ENCODE measurements at places on chromosomes 11 and 22.

GRCh38 chr11:128388206-128388815 is 199.0 kb downstream of the ETS1 start:
- DNase-seq = no peak

- no peak for DNase-seq
Observed at GRCh38 chr11:113090716-113091480, 129.7 kb downstream of the NCAM1 start.

- DNase-seq = no peak
Observed at GRCh38 chr11:111455291-111456085, 56.7 kb downstream of the BTG4 start.

DNA sequence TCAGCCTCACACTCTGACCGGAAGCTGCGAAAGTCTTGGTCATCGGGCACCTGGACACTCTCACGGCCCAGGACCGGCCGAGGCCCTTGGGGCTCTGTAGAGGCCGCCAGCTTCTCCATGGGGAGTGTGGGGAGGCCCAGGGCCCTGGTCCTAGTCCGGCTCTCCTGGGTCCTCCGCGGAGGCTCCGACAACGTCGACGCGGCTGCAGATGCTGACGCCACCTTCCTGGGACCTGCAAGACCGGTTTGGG is 12.9 kb downstream of the STARD10 start:
- no peak for DNase-seq

- DNase-seq = no peak
Observed at GRCh38 chr11:10072142-10072541, 221.9 kb downstream of the SBF2 start.

GRCh38 chr11:58654908-58655296 is 32.4 kb downstream of the CNTF start:
- DNase-seq = no peak
